Suprapubic skin (tissue), 4 donors: ENCODE measurements at places on chromosomes 7 and 10. TPM values are rescaled to one million over a fixed set of nuclear protein-coding genes. Genes with fewer than 3 reads are reported as not detected.

The TRPV6 gene
- total RNA-seq: 7.5 TPM

The RBP3 gene
- not detected for total RNA-seq

The SPDYE2 gene
- total RNA-seq: not detected

The FGFBP3 gene
- 1.0 TPM for total RNA-seq

The MMRN2 gene
- total RNA-seq: 23.1 TPM

The DGKB gene
- not detected for total RNA-seq

The GNG11 gene
- total RNA-seq: 4.0 TPM

The AGR3 gene
- total RNA-seq: not detected

The NUDT13 gene
- total RNA-seq: 0.86 TPM

The PPP1R17 gene
- total RNA-seq: not detected

The ASZ1 gene
- not detected for total RNA-seq

The OR2A42 gene
- 0.56 TPM for total RNA-seq

The IL2RA gene
- 0.21 TPM for total RNA-seq

The ADGRA1 gene
- not detected for total RNA-seq

The UNCX gene
- not detected for total RNA-seq

DNA sequence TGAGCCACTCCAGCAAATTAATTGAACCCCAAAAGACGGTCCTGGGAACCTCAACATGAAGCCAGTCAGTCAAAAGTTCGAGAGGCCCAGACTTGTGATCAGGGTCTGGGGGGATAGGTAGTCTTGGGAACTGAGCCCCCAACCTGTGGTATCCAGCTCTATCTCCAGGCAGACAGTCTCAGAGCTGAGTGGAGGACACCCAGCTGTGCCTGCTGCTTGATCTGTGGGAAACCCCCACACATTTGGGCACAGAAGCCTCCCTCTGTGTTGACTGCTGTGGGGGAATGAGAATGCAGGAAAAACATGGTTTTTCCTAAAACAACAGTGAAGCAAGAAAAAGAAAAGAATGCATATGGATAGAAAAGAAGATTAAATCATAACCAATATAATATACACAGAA lies 16.3 kb upstream of the SNX8 start:
- DNase-seq: no peak

- DNase-seq: no peak
Observed at GRCh38 chr10:63103971-63104409, 29.1 kb upstream of the NRBF2 start.

DNA sequence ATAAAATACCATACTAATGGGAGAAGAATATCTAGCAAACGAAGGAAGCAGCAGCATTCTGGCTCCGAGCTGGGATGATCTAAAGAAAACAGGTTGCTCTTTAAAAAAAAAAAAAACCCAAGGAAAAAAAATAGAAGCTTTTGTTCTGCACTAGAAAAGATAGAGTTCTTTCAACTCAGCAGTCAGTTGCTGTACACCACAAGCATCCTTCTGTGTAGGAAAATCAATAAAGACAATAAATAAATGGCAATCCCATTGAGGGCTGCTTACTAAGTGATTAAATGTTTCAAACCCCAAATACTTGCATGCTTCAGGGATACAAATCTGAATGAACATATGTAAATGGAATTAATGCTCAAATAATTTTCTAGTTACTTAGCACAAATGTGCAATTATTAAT lies 207.1 kb downstream of the TEX36 start:
- no peak for DNase-seq

DNA sequence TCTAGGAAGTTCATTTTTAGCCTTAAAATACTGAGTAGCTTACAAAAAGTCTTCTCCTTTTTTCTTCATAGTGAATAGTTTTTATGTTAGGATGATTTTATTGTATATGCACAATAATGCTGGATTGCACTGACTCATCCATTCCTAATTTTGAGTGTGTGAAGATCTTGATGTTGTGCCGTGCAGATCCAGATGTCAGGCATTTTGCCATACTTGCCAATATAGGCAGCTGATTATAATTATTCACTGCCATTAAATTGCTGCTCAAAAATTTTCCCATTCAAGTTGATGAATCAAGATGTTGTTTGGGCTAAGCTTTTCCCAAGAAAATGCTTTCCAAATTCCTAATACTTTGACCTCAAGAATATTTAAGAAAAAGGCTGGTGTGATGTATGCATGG lies 218.3 kb downstream of the AHR start:
- DNase-seq: no peak

GRCh38 chr10:45403151-45403550 lies 29.1 kb downstream of the ALOX5 start:
- no peak for DNase-seq

DNA sequence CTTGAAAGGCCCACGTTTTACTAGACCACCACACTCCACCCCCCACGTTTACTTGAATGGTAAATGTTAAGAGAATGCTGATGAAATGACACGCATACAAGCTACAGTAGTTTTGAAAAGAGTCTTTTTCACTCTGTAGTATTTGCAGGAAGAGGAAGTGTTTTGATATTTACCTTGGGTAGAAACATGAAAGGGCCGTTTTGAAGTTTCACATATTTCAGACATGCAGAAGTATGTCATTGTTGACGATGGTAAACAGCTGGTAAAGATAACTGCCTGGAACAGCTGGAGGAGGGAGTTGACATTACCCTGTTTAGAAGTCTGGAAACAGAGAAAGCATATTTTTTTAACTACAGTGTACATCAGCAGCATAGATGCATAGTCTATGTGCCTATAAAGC lies 160.7 kb downstream of the NXPH1 start:
- DNase-seq: no peak

DNA sequence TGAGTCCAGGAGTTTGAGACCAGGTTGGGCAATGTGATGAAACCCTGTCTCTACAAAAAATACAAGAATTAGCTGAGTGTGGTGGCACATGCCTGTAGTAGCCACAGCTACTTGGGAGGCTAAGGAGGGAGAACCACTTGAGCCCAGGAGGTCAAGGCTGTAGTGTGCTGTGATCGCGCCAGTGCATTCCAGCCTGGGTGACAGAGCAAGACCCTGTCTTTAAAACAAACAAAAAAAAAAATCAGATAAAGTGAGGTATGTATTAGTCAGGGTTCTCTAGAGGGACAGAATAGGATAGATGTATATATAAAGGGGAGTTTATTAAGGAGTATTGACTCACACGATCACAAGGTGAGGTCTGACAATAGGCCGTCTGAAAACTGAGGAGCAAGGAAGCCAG lies 101.5 kb upstream of the GPR26 start:
- no peak for DNase-seq

DNA sequence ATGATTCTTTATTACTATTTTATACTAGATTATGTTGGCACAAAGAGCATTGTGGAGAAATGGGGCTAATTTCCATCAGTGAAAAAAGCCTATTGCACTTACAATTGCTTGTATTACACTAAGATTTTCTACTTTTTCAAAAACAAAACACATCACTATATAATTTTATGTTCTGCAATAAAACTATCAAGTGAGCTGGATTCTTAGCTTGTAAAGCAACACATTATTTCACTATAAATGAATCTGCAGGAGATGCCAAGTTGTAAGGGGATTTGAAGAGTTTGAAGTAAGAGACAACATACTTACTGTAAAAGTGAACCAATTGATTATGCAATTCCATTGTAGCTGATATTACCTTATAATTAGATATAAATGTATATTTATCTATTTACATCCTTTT lies 333.3 kb upstream of the SEMA3D start:
- DNase-seq: no peak

GRCh38 chr7:101411508-101411874 lies 48.8 kb downstream of the COL26A1 start:
- DNase-seq: no peak

DNA sequence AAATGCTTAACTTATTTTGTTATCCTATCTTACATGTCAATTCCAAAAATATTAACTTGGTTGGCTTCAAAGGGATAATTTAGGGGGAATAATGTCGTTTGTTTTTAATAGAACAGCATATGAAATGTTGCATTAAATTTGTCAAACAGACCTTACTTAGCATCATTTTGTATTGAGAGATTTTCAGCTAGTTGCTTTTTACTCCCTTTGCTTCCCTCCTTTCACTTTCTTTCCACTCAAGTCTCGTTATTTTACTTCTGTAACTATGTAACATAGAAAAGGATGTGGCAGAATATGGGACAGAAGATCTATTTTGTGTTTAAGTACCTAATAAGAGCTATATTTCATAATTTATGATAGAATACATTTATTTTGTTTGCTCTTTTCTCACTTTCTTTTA lies 2.6 kb downstream of the PHYHIPL start:
- DNase-seq: no peak

- DNase-seq: no peak
Observed at GRCh38 chr10:59346321-59346720, 16.0 kb downstream of the FAM13C start.

DNA sequence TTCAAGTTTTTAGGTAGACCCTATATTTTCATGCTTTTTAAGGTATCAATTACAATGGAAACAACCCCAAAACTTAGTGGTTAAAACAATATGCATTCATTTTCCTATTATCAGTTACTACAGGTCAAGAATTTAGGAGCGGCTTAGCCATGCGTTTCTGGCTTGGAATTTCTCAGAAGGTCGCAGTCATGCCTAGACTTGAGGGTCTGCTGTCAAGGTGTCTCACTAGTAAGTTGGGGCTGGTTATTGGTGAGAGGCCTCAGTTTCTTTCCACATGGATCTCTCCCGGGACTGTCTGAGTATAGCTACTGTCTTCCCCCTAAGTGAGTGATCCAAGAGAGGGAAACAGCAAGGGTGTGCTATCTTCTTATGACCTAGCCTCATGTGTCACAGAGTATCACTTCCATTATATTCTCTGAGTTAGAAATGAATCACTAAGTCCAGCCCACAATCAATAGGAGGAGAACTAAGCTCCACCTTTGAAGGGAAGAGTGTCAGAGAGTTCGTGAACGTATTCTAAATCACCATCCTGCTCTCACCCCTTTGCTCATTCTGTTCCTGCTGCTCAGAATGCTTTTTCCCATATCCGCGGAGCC lies 80.5 kb downstream of the RTKN2 start:
- DNase-seq: no peak

DNA sequence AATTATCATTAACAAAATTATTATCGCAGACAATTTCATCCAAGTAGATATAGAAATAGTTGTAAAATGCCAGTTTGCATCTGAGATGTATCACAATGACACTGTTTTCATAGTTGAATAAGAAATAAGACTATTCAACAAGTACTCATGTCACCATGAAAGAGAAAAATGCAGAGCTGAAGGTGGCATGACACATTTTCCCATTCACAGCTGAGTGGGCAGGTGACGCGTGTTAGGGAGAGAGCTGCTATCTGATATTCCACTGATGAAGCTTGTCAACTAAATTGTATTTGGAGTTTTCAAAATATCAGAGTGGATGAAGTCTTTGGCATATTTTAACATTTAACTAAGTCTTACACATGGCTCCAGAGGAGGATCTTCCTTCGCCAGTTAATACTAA lies 70.3 kb upstream of the HDAC9 start:
- no peak for DNase-seq

- peak; percentile 77 for DNase-seq
Observed at GRCh38 chr10:21336476-21337170, 188.9 kb downstream of the SKIDA1 start.

DNA sequence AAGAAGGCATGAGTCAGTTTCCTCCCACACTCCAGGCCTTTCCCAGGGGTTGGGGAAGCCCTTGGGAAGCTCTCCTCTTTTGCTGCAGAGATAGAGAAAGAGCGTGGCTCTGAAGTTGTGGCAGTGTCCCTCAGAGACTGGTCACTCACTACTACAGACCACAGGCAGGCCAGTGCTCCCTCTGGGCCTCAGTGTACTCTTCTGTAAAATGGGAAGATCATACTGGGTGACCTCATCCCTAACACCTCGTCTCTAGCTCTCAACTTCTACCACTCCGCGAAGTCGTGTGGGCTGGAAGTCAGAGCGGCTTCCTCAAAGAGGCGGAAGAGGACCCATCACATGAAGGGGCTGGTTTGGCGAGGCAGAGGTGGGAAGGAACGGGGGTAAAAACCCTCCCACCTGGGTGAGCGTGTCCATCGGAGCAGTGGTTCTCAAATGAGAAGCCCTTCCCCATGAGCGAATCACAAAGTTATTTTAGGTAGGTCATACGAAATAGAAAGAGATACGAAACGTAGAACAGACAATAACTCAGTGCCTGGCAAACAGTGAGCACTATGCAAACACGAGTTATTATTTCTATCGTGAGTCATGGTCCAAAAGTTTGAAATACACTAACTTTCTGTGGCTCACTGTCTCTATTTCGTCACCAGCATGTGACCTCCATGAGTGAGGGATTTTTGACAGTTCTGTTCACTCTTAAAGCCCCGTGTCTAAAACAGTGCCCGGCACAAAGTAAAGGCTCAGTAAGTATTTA lies 32.7 kb downstream of the PRKAG2 start:
- peak; percentile 62 for DNase-seq

DNA sequence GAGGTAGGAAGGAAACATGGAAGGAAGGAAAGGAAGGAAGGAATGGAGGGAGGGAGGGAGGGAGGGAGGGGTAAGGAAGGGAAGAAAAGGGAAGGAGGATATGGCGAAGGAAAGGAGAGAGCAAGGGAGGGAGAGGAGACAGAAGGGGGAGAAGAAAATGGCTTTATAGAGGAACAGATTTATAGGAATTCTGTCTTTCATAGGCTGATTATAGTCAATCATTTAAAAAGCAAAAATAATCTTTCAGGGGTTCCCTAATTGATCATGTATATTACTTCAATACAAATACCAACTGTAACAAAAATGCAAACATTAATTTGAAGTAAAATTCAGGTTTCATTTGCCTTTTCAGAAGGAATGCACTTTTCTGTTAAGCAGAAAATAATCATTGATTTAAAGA lies 519.1 kb downstream of the MDFIC start:
- DNase-seq: no peak

- DNase-seq: no peak
Observed at GRCh38 chr7:90717296-90718060, 121.4 kb downstream of the CDK14 start.

GRCh38 chr10:18005781-18006456 lies 54.2 kb downstream of the SLC39A12 start:
- no peak for DNase-seq

DNA sequence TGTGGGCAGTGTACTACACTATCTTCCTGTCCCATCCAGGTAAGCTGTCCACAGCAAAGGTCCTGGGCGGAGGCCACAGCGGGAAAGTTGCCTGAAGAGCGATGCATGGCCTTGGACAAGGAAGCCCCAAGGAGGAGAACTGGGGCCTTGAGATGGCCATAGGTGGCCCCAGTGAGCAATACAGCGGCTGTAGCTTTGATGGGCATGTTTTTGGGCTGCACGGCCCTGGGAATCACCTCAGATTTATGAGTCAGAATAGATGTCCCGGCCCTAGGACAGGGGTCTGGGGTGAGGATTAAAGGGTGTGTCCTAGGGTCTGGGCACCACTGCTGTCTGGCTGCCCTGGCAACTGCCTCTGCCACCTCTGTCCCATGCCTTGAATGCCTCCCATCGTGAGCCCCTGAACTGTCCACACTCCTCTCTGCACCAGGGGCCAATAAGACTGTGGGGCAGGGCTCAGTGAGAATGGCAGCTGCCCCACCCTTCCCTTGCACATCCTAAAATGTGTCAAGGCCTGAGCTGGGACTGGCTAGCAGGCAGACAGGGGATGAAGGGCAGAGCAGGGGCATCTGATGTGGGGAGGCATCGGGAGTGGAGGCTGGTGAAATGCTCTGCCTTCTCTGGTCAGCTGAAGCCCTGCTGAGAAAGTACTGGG lies 9.4 kb upstream of the IRF5 start:
- DNase-seq: no peak
